ENCODE measurements at places on chromosomes 4 and X.

DNA sequence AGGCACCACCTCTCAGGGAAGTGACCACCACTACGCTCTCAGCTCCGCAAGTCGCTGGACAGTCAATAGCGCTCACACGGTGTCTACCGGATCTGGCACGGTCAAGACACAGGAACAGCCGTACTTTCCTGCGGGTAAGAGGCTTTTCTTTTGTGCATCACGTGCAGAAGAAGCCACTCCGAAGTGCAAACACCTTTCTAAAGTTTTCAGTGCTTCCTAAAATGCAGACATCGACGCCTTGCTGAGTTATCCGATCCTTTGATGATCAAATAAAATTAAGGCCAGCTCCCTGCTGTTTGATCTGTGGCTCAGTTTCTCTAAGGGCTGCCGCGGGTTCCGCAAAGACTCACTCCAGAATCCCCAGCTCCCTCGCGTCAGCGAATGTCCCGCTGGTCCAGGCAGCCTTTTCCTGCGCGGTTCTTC lies 71.8 kb downstream of the FBXO8 start:
- no peak for DNase-seq

GRCh38 chr4:85005865-85006377 lies 39.4 kb upstream of the WDFY3 start:
- no peak for DNase-seq

- DNase-seq = no peak
Measured at GRCh38 chr4:165209796-165210195, 2.4 kb downstream of the KLHL2 start.

GRCh38 chrX:109040057-109040456 lies 303.7 kb upstream of the IRS4 start:
- no peak for DNase-seq

DNA sequence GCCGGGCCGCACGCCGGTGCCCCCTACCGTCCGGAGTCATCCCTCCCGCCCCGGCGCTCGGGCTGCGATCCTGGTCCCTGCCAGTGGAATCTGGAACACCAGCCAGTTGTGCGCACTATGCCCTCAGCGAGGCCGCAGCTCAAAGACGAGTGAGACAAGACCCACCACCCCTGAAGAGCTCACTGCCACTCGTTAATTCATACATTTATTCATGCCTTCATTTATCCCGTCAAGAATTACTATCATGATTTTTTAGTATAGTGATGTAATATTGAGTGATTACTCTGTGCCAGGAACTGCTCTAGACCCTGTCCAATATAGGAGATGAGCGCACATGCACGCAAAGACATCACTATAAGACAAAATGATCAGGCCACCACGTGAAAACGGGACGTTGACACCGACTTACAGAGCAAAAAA lies 247 bp upstream of the PPA2 start:
- DNase-seq = peak; percentile 92

DNA sequence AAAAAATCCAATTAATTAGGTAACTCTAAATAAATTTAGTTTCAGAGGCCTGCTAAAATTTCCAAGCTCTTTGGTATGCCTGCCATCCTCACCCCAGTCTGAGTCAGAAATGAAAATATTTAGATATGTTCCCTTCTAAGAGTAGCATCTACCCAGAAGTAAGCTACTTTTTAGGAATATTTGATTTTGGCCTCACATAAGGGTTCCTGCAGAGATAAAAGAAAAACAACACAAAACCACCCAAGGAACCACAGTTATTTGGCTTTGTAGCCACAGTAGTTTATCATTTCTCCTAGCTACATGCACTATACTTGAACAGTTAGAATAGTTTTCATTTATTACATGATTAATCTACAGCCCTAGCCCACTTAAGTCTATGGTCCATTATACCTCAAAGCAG lies 192.6 kb upstream of the FAM241A start:
- no peak for DNase-seq

DNA sequence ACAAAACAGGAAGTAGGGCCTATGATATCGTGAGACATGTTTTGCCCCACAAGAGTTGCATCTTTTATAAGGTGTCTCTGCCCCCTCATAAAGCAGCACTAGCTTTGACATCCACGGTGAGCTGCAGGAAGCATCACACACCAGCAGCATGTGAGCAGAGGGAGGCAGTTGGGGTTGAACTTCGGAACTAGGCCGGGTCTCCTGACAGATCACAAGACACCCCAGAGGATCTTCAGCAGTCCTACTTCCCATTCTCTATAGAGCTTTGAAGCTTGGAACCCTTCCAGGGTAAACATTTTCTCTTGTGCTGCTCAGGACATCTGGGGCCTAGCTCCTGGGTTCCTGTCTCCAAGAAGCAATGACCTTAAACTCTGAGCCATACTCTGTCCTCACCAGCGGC lies 27.5 kb downstream of the YY2 start:
- DNase-seq = peak; percentile 19

- no peak for DNase-seq
Measured at GRCh38 chr4:1715002-1715758, 3.1 kb upstream of the SLBP start.

DNA sequence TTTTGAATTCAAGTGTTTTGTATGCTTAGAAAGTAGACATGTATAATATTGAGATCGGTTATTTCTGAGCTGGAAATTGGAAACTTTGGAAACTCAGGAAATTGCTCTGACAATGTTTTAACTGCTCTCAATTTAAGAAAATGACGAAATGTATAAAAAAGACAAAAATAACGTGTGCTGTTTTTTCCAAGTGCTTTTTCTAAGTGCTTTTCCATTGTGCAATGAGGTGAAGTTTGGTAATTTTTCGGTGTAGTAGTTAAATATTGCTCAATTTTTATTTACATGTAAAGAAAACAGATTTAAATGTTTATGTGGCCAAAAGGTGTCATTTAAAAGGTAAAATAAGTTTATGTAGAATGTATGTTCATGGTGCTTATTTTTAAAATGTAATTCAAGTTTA lies 39.4 kb upstream of the RHOH start:
- DNase-seq = no peak

- no peak for DNase-seq
Measured at GRCh38 chrX:119899125-119899524, 3.4 kb downstream of the AKAP14 start.

GRCh38 chr4:52641854-52642563 lies 17.1 kb downstream of the USP46 start:
- no peak for DNase-seq

GRCh38 chr4:186881521-186882220 lies 158.0 kb upstream of the FAT1 start:
- DNase-seq = no peak

DNA sequence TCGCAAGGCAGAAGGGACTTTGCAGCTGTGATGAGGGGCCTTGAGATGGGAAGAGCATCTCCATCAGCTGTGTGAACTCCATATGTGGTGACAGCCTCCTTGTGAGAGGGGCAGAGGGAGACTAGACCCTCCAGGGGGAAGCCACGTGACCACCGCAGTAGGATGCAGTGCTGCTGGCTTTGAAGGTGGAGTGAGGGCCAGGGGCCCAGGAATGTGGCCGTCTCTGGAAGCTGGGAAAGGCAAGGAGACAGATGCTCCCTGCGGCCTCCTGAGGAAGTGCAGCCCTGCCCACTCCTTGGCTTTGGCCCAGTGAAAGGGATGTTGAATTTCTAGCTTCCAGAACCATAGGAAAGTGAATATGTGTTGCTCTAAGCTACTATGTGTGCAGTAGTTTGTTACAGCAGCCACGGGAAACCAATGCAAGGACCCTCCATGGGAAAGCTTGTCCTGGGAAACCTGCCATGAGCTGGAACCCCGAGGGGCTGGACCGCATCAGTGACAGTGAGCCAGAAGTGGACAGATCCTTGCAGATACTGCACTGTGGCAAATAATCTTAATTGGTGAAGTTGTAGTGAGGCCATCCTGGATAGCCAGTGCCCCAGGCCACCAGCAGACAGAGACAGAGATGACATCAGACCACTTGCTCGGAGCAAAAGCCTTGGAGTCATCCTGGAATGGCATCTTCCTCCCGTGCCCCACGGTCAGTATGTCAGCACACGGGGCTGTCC lies 35.4 kb upstream of the SORCS2 start:
- peak; percentile 63 for DNase-seq

GRCh38 chr4:133775881-133776280 lies 425.7 kb downstream of the PABPC4L start:
- DNase-seq = no peak

- DNase-seq = no peak
Measured at GRCh38 chrX:144715337-144715736, 532.0 kb upstream of the SPANXN1 start.

DNA sequence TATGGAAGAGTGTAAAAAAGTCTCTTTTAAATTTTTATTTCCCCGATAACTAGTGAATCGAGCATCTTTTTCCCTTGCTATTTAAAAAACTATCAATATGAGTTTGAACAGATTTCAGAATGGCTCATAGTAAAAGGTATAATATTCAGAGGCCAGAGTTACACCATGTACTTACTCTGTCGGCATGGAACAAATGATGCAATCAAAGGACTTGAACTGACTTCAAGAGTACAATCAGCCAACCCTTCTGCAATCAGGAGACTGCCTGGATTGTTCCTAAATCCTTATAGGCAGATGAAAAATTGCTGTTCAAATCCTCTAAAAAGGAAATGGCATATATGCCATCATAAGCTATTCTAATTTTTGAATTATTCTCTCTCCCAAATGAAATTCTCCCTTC lies 273.3 kb downstream of the SH2D1A start:
- DNase-seq = no peak

- DNase-seq = no peak
Measured at GRCh38 chrX:25389266-25389665, 373.5 kb upstream of the ARX start.

DNA sequence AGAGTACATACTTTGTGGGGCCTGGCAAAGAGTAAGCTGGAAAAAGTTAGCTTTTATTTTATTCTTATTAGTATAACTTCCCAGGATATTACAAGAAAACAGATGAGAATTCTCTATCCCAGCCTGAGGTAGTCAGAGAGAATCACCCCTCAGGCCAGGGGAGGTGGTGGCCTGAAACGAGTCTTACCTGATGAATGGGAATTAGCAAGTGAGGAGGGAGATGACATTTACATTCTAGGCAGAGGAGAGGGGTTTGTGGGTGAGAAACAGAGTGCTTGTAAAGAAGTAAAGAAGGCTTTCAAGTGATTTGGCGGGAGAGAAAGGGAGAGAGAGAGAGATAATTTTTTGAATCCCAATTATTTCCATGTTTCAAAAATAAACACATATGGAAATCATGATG lies 39.3 kb upstream of the PDK3 start:
- DNase-seq = no peak

DNA sequence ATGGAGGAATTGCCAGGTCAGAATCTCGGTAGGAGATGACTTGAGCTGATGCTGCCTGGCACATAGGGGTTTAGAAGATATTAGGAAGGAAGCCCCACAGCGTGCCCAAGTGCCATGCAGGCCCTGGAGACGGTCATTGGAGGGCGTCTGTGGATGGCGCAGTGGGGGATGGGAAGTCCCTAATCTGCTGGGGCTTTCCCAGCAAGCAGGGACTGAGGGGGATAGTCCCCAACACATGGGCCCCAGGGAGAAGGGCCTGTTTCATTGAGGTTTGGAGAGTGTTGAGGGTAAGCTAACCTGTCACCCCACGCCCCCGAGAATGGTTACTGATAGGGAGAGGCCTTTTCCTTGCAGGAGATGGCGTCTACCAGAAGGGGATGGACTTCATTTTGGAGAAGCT lies 7.8 kb downstream of the TAFAZZIN start:
- no peak for DNase-seq

GRCh38 chrX:16785247-16786138 lies 773 bp upstream of the TXLNG start:
- peak; percentile 38 for DNase-seq

DNA sequence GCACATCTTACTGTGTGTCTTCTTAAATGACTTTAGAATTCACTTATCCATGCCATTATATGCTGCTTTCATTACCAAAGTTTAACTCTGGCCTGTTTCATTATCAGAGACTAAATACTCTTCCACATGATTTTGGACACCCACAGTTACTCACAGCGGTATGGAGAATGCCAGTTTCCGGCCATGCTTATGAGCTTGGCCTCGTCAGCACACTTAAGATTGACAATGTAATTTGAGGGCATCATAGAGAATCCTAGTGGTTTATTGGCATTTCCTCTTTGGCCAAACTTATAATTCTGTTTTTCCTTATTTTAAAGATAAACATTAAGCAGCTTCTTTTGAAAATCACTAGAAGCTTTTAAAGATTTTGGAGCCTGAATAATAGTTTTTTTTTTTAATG lies 104.5 kb downstream of the IRF2 start:
- no peak for DNase-seq

- no peak for DNase-seq
Measured at GRCh38 chr4:2250357-2251072, 8.6 kb upstream of the HAUS3 start.

DNA sequence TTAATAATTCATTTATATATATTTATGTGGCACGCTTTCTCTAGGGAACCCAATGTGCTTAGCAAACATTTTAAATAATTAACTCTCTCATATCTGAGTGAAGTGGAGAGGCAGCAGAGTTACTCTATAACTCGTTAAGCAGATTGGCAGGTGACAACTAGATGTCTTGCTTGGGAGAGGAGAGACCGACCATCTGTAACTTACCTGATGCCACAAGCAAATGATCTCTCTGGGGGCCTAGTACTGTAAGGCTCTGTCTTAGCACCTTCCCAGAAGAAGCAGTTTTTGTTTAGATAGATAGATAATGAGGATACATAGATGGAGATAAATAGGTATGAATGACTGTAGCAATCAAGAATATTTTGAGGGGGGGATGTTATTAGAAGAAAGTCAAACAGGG lies 11.9 kb upstream of the SEL1L3 start:
- DNase-seq = no peak

- no peak for DNase-seq
Measured at GRCh38 chrX:117053260-117053659, 590.5 kb upstream of the CT83 start.

DNA sequence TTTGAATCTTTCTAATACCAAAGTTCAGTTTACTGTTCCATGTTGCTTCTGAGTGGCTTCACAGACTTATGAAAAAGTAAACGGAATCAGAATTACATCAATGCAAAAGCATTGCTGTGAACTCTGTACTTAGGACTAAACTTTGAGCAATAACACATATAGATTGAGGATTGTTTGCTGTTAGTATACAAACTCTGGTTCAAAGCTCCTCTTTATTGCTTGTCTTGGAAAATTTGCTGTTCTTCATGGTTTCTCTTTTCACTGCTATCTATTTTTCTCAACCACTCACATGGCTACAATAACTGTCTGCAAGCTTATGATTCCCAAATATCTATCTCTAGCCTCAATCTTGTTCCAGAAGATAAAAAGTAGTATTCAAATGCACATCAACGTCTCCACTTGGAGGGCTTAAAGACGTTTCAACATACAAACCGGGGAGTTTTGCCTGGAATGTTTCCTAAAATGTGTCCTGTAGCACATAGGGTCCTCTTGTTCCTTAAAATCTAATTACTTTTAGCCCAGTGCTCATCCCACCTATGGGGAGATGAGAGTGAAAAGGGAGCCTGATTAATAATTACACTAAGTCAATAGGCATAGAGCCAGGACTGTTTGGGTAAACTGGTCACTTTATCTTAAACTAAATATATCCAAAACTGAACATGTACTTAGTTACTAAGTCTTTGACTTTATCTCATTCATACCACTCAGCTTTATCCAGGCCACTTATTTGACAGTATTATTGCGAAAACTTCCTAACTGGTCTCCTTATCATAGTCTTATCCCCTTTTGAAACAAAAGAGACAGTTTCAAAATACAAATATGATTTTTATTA lies 3.6 kb upstream of the AFP start:
- DNase-seq = no peak
